Stimulated activated CD4-positive, alpha-beta T cell treated with anti-CD3 and anti-CD28 coated beads, TNF-alpha, amount 100 ng/mL, for 1 hour (primary cell): ENCODE measurements at places on chromosomes 1 and 21.

- no peak for DNase-seq
Measured at GRCh38 chr21:45299026-45299863, 11.6 kb upstream of the POFUT2 start.

- no peak for DNase-seq
Measured at GRCh38 chr1:11546456-11546855, 67.5 kb downstream of the DISP3 start.

- no peak for DNase-seq
Measured at GRCh38 chr1:26021647-26022403, at the start of gene EXTL1. Gene EXTL1, plus strand, starts transcription at chr1:26021775. Its CDS starts 872 bp downstream, at chr1:26022647.

GRCh38 chr21:28150778-28151177 lies 841.9 kb downstream of the LTN1 start:
- DNase-seq = no peak

- peak; percentile 60 for DNase-seq
Measured at GRCh38 chr1:2314803-2315673, 76.3 kb downstream of the MORN1 start.
